ENCODE measurements at places on chromosomes 4 and X. TPM values are rescaled to one million over a fixed set of nuclear protein-coding genes. Genes with fewer than 3 reads are reported as not detected.

Gene SPANXA2
- not detected for total RNA-seq

DNA sequence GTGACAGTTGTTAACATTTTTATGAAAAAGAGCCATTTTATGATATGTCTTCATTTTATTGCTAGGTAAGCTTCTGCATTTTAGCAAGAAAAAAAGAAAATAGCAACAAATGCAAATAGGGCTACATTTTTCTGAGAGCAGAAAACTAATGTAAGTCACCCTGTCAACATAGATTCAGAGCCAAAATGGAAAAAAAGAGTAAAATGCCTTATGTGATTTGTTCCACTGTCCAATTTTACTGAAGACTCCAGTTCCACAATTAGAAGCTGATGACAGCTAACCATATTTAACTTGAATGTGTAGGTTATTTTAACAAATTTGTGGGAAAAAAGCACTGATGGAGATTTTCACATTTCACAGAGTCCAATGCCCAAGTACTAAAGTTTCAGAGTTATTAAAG, 772.3 kb downstream of the FAT4 start:
- H3K27me3 ChIP-seq = no peaks in the 10 kb centered on the region
- DNase-seq = no peak
- H3K4me1 ChIP-seq = peaks cover 2% of the 10 kb centered on the region
- no peak overlapping the region for H3K27ac ChIP-seq

DNA sequence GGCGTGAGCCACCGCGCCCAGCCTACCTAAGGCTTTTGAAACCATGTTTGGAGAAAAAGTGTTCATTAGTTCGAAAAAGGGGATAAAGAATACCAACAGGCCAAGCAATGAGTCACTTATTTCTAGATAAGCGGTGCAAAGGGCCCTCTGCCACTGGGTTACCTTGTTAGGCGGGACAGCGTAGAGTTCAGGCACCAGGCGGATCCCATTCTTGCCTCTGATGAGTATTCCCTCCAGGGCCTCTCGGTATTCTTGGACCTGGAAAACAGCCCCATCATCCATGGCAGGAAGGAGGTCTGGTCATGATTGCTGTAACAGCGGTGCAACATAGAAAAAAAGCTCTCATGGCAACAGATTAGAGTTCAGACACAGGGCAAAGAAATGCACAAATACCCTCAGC, 48.0 kb downstream of the PHKA2 start:
- DNase-seq = no peak
- H3K27me3 ChIP-seq = no peaks in the 10 kb centered on the region
- H3K36me3 ChIP-seq = no peaks in the 10 kb centered on the region
- no peak overlapping the region for H3K27ac ChIP-seq
- no peak overlapping the region for H3K4me3 ChIP-seq

DNA sequence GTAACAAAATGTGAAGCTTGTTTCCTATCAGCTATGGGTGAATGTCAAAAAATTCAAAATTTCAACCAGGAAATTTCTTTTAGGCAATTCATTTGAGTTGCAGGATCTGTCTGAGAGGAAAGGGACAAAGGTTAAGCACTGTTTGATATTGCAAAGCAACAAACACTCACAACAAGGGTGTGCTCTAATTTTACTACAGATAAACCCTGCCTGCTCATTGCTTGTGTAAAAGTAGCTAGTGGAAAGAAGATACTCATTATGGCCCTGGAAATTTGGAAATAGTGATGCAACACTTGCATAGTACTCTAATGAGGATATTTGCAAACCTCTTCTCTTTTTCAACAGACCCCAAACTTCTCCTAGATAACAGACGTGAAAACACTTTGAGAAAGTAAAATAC, 27.1 kb downstream of the FAM47E start:
- H3K4me3 ChIP-seq = no peak overlapping the region
- no peak for DNase-seq
- no peak overlapping the region for H3K27ac ChIP-seq

- H3K4me1 ChIP-seq = no peaks in the 10 kb centered on the region
- H3K27ac ChIP-seq = no peak overlapping the region
- H3K4me3 ChIP-seq = no peak overlapping the region
- H3K27me3 ChIP-seq = peaks cover 27% of the 10 kb centered on the region
- no peaks in the 10 kb centered on the region for H3K36me3 ChIP-seq
- DNase-seq = no peak
Measured at GRCh38 chr4:110609044-110609750, 13.7 kb downstream of the PITX2 start.

Gene PABPC1L2B
- total RNA-seq = 1.5 TPM

DNA sequence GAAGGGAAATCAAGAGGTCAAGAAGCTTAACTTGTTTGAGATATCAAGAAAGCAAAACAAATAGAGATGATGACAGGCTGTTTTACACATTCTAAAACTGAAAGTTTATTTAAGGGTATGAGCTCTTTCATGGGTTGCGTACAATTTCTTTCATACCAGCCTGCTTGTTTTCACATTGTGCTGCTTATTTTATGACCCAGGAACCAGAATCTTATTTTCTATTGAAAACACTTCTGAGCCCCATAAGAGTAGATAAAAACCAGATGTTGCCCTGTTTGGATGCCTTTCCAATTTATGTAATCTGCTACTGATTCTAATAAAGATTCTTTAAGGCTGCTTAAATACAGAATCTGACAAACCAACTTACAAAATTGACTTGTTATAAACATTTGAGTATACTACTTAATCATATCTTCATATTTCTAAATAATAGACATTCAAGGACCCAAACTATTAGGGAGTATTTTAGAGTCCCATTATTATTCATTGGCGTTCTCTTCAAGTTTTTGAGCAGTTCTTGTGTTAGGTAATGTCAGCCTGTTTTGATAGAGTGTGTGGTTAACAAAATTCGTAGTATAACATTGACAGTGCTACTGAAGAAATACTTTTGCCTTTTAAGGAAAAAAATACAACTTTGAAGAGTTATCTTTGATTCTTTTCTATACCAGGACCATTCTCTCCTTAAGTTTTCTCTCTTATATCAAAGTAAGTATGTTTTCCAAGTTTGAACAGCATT, 74.4 kb downstream of the PDLIM5 start:
- H3K27me3 ChIP-seq = no peaks in the 10 kb centered on the region

DNA sequence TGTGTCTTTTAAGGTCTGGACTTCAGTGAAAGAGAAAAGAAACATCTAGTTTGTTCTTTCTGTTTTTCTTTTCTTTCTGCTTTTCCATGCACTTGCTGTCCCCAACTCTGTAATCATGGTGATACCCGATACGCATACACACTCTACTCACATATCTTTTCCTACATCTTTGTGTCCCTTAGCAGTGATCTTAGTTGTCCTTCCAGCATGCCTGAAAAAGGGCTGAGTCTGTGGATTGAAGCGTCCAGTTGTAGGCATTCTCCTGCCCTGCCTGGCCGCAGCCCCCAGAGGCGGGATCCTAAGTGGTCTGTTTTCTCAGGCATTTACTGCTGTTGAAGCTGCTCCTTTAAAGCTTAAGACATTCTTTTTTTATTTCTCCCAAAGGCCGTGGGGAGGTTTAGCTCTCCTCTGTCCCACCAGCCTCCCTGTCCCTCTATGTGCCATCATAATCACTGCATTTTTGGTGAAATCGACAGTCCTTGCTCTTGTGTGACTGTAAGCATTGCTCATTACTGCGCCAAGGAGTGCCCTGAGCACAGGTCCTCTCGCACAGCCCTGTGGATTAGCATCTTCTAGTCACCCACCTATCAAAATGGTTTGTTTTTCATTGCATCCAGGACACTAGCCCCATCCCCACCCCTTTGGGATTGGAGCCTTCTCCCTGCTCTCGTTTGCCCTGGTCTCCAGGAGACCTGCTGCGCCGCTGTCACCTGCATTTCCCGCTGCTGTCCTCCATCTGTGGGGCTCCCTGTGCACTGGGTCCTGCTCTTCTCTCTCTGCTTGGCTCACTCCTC, 4.4 kb downstream of the RGS12 start:
- peaks cover 13% of the 10 kb centered on the region for H3K27me3 ChIP-seq
- peaks cover 29% of the 10 kb centered on the region for H3K4me1 ChIP-seq
- DNase-seq = no peak
- peak overlapping the region; percentile 45 for H3K4me3 ChIP-seq
- H3K27ac ChIP-seq = no peak overlapping the region

DNA sequence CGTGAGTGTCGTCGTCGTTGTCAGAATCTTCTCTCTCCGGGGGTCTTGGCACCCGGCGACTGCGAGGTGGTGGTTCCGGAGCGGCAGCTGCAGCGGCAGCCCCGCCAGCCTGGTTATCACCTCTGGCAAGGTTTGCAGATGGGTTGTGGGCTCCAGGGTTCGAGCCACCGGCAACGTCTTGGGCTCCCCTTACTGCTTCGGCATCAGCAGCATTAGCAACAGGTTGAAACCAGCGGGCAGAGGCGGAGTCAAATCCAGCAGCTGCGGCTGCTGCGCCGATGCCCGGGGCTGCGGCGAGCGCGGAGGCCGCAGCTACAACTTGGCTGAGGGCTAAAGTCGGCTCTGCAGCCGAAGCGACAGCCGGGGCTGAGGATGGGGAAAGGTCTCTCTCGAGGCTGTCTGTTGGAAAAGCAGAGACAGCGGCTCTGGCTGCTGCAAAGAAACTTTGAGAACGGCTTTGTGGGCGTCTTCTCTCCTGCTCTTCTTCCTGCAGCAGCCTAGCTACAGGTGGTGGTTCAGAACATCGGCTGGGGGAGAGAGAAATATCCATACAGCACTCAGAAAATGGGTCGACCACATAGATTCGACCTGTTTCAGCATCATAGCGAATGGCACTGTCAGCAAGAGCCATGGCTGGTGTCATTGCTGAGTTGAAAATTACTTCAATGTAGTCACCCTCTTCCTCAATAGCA, 3.6 kb downstream of the IRS4 start:
- H3K27ac ChIP-seq = no peak overlapping the region
- H3K4me3 ChIP-seq = no peak overlapping the region
- DNase-seq = peak; percentile 17
- H3K27me3 ChIP-seq = peaks cover 10% of the 10 kb centered on the region
- H3K4me1 ChIP-seq = no peaks in the 10 kb centered on the region

GRCh38 chrX:133856819-133857218, 128.6 kb downstream of the GPC3 start:
- H3K4me3 ChIP-seq = no peak overlapping the region
- H3K27ac ChIP-seq = no peak overlapping the region
- no peaks in the 10 kb centered on the region for H3K27me3 ChIP-seq
- peaks cover 9% of the 10 kb centered on the region for H3K4me1 ChIP-seq
- no peak for DNase-seq

Gene PLXNB3
- 5.8 TPM for total RNA-seq

- DNase-seq = no peak
- no peaks in the 10 kb centered on the region for H3K36me3 ChIP-seq
- H3K27me3 ChIP-seq = no peaks in the 10 kb centered on the region
- no peaks in the 10 kb centered on the region for H3K4me1 ChIP-seq
Measured at GRCh38 chr4:95363966-95364365, 184.8 kb downstream of the UNC5C start.

GRCh38 chrX:68672581-68673318, 25.3 kb downstream of the STARD8 start:
- H3K4me1 ChIP-seq = no peaks in the 10 kb centered on the region
- H3K27me3 ChIP-seq = peaks cover 2% of the 10 kb centered on the region
- DNase-seq = no peak
- no peak overlapping the region for H3K4me3 ChIP-seq
- H3K36me3 ChIP-seq = no peaks in the 10 kb centered on the region

Gene RPA4
- total RNA-seq = not detected

DNA sequence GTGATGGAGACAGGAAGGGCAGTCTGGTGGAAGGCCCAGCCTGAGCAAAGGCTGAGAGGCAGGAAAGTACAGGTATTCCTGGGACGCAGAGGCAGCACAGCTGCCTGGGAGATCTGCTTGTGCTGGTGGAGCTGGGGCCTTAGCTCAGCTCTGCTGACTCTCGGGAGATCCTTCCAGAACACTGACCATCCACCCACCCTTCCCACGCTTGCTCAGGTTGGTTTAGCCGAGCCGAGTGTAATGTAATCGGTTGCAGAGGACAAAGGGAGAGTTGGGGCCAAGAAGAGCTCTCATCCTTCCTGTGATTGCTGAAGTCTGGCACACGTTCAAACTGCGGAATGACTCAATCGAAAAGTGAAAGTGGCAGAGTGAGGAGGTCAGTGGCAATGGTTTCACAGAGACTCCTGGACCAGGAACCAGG, 43.1 kb upstream of the GPR78 start:
- peaks cover 4% of the 10 kb centered on the region for H3K36me3 ChIP-seq
- peaks cover 2% of the 10 kb centered on the region for H3K4me1 ChIP-seq

Gene ASB12
- 0.32 TPM for total RNA-seq
